Type B pancreatic cell (in vitro differentiated cells): ENCODE measurements at places on chromosomes 13 and 19. TPM values are rescaled to one million over a fixed set of nuclear protein-coding genes. Genes with fewer than 3 reads are reported as not detected.
A peak's percentile ranks its signal among the peaks of the same experiment; 100 is the strongest.

DNA sequence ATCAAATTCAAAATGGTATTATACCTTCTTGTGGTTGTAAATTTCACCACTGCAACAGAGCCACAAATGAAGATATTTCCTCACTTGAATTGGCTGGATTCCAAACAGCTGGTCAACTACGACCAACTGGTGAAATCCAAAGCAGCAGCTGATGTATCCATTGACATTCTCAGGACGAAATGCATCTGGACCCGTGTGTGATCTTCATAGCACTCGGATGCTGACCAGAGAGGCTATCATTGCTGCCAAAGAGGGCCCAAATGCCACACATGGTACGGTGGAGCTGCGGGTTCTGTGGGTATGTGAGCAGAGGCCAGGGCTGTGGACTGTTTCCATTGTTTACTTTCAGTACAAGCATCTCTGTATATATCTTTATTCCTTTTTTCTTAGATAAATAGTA is 25.6 kb upstream of the PCCA start:
- no peaks in the 10 kb centered on the region for H3K4me1 ChIP-seq
- H3K4me3 ChIP-seq, result no peak overlapping the region
- DNase-seq, result no peak
- H3K27me3 ChIP-seq, result peaks cover 2% of the 10 kb centered on the region

DNA sequence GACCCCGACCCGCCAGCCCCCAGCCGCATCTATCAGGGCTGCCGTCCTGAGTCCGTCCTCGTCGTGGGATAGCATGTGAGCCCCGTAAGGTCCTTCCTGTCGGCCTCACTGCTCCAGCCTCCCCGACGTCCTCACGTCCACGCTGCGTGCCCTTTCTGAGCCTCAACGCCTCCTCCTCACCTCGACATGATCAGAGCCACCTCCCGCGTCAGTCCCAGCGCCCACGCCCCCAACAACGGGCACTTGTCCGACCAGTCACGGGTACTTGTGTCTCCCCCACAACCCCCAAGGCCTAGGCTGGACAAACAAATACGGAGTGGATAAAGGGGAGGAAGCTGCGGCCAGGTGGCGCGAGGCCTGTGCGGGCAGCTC is 665 bp downstream of the ZNF497 start:
- peak overlapping the region; percentile 97 for H3K4me3 ChIP-seq
- no peaks in the 10 kb centered on the region for H3K36me3 ChIP-seq
- no peaks in the 10 kb centered on the region for H3K27me3 ChIP-seq

GRCh38 chr13:63873936-63874335 is 2458.3 kb upstream of the PCDH20 start:
- no peak overlapping the region for H3K4me3 ChIP-seq
- no peak for DNase-seq
- H3K27me3 ChIP-seq, result no peaks in the 10 kb centered on the region
- H3K36me3 ChIP-seq, result no peaks in the 10 kb centered on the region

DNA sequence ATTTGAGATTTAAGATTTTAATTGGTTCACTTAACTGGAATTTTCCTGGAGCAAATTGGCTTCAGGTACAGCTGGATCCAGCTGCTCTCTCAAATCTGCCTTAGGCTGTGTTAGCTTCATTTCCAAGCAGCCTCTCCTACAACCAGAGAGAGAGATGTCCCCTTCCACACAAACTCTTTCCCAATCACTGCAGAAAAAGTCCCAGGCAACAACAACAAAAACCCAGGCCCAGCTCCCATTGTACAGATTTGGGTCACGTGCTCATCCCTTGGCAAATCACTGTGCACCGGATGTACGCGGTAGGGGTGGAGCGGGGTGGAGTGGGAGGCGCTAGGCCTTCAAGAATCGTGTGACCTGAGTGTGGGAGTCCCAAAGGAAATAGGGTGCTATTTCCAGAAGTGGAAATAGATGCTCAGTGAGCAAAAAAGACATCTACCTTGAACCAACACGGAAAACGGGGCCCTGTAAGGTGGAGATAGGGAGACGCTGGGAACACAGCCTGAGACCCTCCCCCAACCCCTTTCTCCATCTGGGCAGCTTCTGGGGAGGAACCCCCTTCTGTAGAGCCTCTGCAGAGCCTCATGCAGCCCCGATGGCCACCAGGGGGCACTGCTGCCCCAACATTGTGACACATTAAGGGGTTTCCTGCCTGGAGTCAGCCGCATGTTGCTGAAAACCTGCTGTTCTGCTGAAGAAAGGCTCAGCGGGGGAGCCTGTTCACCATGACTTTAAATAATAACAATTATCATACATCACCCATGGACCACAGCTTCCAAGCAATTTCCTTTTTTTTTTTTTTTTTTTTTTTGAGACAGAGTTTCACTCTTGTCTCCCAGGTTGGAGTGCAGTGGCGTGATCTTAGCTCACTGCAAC is 25.4 kb downstream of the HPN start:
- peaks cover 15% of the 10 kb centered on the region for H3K27me3 ChIP-seq
- no peaks in the 10 kb centered on the region for H3K36me3 ChIP-seq
- no peak overlapping the region for H3K27ac ChIP-seq
- DNase-seq, result peak; percentile 89
- H3K4me1 ChIP-seq, result peaks cover 13% of the 10 kb centered on the region

GRCh38 chr19:18669524-18669817 is 14.0 kb upstream of the CRTC1 start:
- peaks cover 7% of the 10 kb centered on the region for H3K36me3 ChIP-seq
- no peak for DNase-seq
- no peak overlapping the region for H3K27ac ChIP-seq
- no peak overlapping the region for H3K4me3 ChIP-seq
- no peaks in the 10 kb centered on the region for H3K27me3 ChIP-seq

DNA sequence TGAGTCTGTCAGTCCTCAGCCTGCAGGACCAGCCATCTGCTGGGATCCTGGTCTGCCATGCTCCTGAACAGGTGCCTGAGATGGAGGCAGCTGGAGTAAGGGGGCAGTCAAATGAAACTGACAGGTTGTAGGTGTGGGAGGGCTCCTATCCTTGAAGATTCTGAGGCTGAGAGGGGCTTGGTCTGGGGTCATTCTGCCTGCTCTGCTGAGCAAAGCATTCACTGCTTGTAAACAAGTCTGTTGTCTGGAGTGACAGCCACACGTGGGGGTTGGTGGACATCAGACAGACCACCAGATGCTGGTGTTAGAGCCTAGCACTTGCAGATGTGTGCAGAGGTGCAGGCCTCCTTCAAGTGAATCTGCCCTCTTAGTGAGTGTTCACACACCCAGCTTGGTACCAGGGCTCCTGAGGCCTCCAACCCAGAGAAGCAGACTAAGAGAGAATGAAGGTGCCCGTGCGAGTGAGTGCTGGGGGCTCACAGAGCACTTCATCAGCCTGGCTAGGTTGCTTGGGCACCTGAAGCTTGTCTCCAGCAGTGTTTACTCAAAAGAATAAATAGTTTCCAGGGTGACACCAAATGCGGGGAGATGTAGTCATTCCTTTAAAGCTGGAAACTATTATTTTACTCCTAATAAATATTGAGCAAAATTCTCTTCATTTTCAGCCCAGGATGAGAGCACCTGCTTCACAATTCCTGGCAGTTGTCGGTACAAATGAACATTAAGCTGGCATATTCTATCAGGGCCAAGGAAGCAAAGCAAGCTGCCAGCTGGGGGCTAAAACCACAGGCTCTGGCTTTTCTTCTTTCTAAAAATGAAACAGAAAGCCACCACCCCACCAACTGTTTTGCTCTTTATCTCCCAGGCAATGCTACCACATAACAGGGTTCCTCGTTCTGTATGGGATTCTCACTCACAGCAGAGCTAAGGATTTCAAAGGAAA is 82.3 kb downstream of the RNASEH2B start:
- peaks cover 60% of the 10 kb centered on the region for H3K4me1 ChIP-seq
- H3K36me3 ChIP-seq, result no peaks in the 10 kb centered on the region
- H3K27me3 ChIP-seq, result peaks cover 3% of the 10 kb centered on the region
- no peak for DNase-seq
- H3K4me3 ChIP-seq, result no peak overlapping the region
- H3K27ac ChIP-seq, result no peak overlapping the region

DNA sequence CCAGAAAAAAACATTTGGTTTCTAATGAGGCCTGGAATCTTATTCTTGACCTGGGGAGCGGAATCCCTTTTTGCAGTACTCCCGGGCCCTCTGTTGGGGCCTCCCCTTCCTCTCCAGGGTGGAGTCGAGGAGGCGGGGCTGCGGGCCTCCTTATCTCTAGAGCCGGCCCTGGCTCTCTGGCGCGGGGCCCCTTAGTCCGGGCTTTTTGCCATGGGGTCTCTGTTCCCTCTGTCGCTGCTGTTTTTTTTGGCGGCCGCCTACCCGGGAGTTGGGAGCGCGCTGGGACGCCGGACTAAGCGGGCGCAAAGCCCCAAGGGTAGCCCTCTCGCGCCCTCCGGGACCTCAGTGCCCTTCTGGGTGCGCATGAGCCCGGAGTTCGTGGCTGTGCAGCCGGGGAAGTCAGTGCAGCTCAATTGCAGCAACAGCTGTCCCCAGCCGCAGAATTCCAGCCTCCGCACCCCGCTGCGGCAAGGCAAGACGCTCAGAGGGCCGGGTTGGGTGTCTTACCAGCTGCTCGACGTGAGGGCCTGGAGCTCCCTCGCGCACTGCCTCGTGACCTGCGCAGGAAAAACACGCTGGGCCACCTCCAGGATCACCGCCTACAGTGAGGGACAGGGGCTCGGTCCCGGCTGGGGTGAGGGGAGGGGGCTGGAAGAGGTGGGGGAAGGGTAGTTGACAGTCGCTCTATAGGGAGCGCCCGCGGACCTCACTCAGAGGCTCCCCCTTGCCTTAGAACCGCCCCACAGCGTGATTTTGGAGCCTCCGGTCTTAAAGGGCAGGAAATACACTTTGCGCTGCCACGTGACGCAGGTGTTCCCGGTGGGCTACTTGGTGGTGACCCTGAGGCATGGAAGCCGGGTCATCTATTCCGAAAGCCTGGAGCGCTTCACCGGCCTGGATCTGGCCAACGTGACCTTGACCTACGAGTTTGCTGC is at the start of gene ICAM4:
Gene ICAM4 (plus strand): TSS at position 153 of the 935 bp plus-strand sequence. CDS start 58 bp downstream, at position 211.
- no peak for DNase-seq
- peaks cover 16% of the 10 kb centered on the region for H3K4me1 ChIP-seq
- peak within 1 kb of the TSS; percentile 43 for H3K27ac ChIP-seq
- peaks cover 8% of the 10 kb centered on the region for H3K36me3 ChIP-seq

GRCh38 chr13:113919761-113920559 is 53.9 kb downstream of the C13orf46 start:
- no peaks in the 10 kb centered on the region for H3K36me3 ChIP-seq
- no peak overlapping the region for H3K27ac ChIP-seq
- no peaks in the 10 kb centered on the region for H3K4me1 ChIP-seq
- peaks cover 11% of the 10 kb centered on the region for H3K27me3 ChIP-seq
- peak; percentile 4 for DNase-seq

DNA sequence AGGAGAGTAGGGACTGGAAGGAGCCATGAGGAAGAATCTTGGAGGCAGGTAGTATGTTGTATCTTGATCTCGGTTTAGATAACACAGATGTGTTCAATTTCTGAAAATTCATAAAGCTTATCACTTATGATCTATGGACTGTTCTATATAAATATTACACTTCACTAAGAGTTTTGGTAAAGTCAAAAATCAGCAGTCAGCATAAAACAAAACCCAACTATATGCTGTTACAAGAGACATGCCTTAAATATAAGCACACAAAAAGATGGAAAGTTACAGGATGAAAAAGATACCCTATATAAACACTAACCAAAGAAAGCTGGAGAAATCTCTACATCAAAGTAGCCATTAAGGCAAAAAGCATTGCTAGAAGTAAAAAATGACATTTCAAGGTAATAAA is 4.5 kb upstream of the KASH5 start:
- no peak overlapping the region for H3K27ac ChIP-seq
- no peaks in the 10 kb centered on the region for H3K4me1 ChIP-seq
- no peaks in the 10 kb centered on the region for H3K36me3 ChIP-seq
- peaks cover 10% of the 10 kb centered on the region for H3K27me3 ChIP-seq

GRCh38 chr19:33374236-33374714 is 766 bp downstream of the CEBPG start:
- peaks cover 20% of the 10 kb centered on the region for H3K36me3 ChIP-seq
- peaks cover 41% of the 10 kb centered on the region for H3K4me1 ChIP-seq
- DNase-seq, result no peak
- peak overlapping the region; percentile 88 for H3K27ac ChIP-seq
- H3K4me3 ChIP-seq, result peak overlapping the region; percentile 90

- H3K4me1 ChIP-seq, result no peaks in the 10 kb centered on the region
- no peaks in the 10 kb centered on the region for H3K27me3 ChIP-seq
- no peak overlapping the region for H3K27ac ChIP-seq
- peaks cover 27% of the 10 kb centered on the region for H3K36me3 ChIP-seq
- no peak for DNase-seq
Measured at GRCh38 chr13:95588134-95588533, 35.6 kb downstream of the CLDN10 start.

DNA sequence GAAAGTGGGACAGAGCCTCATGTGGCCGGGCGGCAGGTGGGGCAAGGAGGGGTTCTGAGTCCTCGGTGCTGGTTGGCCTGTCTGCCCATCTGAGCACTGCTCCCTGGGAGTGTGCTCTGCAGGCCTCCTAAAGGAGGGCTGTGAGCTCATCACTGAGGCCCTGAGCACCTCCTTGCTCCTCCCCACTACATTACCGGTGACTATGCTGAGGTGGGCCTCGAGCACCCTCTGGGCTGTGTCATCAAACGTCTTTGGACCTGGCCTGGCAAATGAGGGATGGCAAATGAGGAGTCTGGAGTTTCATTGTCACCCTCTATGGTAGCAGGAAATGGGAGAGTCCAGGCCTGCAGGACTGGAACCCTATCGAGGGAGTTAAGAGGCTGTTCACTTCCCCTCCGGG is 38.8 kb upstream of the ZNF429 start:
- H3K4me1 ChIP-seq, result peaks cover 11% of the 10 kb centered on the region
- no peak overlapping the region for H3K27ac ChIP-seq
- H3K27me3 ChIP-seq, result no peaks in the 10 kb centered on the region
- H3K4me3 ChIP-seq, result no peak overlapping the region
- peaks cover 13% of the 10 kb centered on the region for H3K36me3 ChIP-seq

- no peaks in the 10 kb centered on the region for H3K4me1 ChIP-seq
- H3K4me3 ChIP-seq, result no peak overlapping the region
- no peaks in the 10 kb centered on the region for H3K27me3 ChIP-seq
- H3K36me3 ChIP-seq, result no peaks in the 10 kb centered on the region
- DNase-seq, result no peak
Measured at GRCh38 chr13:78317030-78317429, 286.3 kb downstream of the POU4F1 start.

GRCh38 chr19:38209671-38210457 is 14.2 kb downstream of the DPF1 start:
- peak overlapping the region; percentile 81 for H3K4me3 ChIP-seq
- DNase-seq, result no peak
- peaks cover 17% of the 10 kb centered on the region for H3K27me3 ChIP-seq
- H3K27ac ChIP-seq, result peak overlapping the region; percentile 84
- peaks cover 18% of the 10 kb centered on the region for H3K4me1 ChIP-seq

GRCh38 chr19:2529473-2529918 is 53.6 kb downstream of the GADD45B start:
- no peak for DNase-seq
- H3K36me3 ChIP-seq, result peaks cover 4% of the 10 kb centered on the region
- H3K27ac ChIP-seq, result peak overlapping the region; percentile 87
- peaks cover 5% of the 10 kb centered on the region for H3K4me1 ChIP-seq
- no peak overlapping the region for H3K4me3 ChIP-seq
- no peaks in the 10 kb centered on the region for H3K27me3 ChIP-seq

The DUS3L gene
- 38.6 and 45.0 TPM in 2 replicates for total RNA-seq

The IRGC gene
- not detected in 2 replicates for total RNA-seq

The ZSCAN5B gene
- total RNA-seq, result not detected in 2 replicates

The LGALS4 gene
- total RNA-seq, result 33.4 and 104 TPM in 2 replicates

The LHB gene
- total RNA-seq, result not detected in 2 replicates

The ERICH6B gene
- not detected in 2 replicates for total RNA-seq
